ENCODE measurements at places on chromosomes 16 and 17.

- DNase-seq, result no peak
Observed at GRCh38 chr16:88514526-88515232, 55.5 kb upstream of the ZC3H18 start.

- DNase-seq, result peak; percentile 57
Observed at GRCh38 chr16:56932721-56933619, 1.0 kb downstream of the HERPUD1 start.

DNA sequence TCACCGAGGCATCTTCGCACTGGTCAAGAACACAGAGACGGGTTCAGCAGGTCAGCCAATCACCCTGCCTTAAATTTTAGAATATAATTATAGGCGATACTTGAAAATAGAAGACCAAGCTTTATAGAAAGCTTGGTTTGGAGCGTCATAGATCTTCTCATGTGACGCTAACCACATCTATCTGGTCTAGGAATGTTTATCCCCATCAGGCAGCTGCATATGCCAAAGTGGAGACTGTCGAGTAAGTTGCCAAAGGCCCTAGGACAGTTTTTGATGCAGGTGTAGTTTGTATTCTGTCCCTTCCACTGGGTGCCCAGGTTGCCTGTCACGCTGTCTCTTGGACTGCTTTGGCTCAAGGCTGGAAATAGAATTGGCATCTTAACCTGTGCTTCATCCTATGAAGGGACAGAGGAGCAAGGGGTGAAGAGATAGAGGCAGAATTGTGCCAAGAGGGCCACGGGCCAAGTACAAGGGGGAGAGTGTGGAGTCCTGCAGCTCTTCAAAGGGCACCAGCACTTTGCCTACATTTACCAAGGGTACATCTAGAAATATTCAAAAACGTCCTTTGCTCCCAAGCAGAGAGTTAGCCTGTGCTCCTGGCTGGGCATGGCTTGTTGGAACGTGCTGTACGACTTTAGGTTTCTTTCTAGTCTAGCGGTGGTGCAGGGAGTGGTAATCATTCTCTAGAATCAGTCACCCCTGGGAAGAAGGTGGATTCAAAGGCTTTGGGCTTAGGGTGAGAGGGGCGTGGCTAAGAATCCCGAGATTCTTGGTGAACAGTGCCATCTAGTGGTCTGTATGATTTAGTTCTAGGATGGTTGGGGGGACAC lies 5.3 kb upstream of the WIPI1 start:
- DNase-seq, result peak; percentile 89

DNA sequence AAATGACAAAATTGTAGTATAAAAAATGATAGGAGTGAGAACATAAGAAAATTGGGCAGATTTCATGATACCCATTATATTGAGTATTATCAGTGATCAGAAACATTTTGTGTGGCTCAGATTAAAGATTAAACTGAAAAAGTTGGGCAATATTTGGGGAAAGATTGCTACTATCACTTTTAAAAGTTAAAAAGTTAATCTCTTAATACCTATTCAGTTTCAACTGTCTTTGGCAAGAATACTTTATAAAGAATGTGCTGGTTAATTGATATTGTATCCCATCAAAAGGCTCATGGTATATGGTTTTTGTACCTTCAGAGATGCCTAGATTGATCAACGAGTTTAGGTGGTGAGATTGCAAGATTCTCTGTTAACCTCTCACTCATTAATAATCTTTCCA lies 55.8 kb downstream of the BPTF start:
- no peak for DNase-seq

DNA sequence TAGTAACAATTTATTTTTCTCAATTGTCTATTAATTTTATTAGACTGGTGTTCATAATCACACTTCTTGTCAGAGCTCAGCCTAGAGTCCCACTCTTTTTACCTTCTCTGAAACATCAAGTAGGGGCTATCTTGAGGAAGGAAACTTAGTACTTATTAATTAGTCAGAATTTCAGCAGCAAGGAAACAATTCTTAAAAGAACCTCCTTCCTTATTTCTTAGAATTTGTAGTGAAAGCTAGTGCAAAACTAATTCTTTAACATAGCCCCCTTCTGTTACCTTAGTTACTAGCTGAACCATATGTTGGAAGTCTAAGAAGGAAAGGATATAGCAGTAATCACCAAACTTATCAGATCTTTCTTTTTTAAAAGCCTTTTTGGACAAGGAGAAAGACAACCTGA lies 35.2 kb downstream of the MAP2K4 start:
- no peak for DNase-seq

DNA sequence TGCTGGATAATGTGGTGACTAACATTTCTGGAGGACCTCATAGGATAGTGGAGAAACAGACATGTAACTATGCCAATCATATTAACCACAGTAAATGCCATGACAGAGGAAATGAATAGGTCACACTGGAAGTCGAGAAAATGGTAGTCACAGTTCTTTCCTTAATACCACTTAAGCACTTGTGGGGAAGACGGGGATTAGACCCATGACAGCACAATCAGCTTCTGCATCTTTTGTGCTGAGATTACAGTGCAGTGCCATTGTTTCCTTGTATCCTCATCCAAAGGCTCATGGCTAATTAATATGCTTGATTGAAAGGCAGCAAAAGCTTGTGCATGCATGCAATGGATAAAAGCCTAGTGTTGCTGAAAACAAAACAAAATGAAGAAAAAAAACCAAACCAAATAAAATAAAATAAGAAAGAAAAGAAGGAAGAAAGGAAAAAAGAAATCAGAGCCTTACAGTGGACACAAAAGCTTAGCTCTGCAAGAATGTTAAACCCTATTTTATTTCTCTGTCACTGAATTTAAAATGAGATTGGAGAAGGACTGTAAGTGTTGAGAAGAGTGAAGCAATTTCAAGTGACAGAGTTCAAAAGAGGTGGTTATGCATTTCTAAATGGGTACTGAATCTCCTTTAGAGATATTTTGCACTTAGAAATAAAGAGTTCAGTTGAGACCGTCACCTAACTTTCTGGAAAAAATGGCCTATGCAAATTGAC lies 1011.9 kb downstream of the CDH8 start:
- DNase-seq, result peak; percentile 25

DNA sequence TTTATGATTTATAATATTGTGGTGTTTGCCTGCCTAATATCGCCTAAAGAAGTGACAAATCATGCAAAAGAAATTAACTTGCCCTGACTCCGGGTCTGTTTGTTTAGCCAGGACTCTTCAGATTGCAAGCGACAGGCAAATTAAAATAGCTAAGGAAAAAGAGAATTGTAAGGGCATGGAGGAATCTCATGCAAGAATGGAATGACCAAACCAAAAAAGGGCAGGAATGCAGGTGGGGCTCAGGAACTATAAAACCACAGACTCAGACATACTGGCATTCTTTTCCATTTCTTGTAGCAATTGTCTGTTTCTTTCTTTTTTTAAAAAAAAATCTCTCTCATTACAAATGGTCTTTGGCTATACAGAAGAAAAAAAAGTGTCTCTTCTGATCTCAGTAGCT lies 188.1 kb upstream of the XYLT1 start:
- no peak for DNase-seq

DNA sequence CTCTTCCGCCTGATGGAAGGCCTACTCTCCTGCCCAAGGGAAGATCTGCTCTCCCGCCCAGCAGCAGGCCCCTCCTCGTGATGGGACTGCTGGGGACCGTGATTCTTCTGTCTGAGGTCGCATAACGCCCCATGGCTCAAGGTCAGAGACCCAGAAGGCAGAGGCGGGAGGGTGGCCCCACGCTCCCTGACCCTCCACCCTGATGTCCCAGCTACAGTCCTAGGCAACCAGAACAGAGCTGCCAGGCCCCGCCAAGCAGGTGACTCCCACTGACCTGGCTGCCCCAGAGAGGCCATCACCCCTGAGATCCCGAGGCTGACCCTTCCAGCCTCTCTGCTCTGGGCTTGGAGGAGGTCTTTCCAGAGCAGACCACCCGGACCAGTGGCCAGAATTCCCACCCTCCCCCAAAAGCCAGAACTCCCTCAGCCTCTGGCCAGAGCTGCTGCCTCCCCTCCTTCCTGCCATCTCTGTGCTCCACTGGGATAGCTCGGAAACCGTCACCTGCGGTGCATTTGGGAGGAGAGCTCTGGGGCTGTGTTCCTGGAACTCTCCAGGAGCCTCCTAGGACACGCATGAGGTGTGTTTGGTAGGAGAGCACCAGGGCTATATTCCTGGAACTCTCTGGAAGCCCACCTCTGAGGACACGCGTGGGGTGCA lies 7.3 kb downstream of the ENPP7 start:
- DNase-seq, result no peak

- no peak for DNase-seq
Observed at GRCh38 chr17:2274414-2274813, 29.2 kb downstream of the SMG6 start.

DNA sequence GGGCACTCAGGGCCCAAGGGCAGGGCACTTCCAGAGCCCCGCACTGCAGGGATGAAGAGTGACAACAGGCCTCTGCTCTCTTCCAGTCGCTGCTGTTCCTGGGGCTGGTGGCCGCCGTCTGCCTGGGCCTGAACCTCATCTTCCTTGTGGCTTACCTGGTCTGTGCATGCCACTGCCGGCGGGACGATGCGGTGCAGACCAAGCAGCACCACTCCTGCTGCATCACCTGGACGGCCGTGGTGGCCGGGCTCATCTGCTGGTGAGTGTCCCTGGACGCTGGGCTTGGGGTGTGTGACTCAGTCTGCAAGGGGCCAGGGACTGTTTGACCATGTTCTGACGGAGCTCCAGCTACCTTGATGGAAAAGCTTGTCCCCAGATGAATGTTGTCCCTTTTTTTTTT lies 9.0 kb downstream of the TTYH2 start:
- no peak for DNase-seq

DNA sequence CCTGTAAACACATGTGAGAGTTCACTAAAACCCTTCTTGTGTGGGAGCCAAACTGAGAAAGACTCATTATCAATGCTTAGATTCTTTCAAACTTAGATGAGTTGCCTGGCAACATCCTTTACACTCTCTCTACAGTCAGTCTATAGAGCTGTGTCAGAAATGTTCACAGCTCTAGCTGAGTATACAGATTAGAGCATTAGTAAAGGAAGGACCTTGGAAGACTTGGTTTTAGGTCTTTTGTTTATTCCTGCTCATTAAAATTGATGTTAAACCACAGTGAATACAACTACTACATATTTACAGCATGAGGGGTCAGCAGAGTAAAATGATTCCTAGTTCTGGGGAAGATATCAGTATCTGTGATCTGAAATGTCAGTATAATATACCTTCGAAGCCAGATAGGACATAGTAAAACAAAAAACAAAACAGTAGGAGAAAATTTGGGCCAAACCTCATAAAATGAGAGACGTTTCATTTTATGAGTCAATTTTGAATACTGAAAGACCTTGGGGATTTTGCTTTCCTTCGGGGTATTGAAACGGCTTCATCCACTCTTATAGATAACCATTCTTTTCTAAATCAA lies 186.0 kb downstream of the TANC2 start:
- DNase-seq, result no peak

- no peak for DNase-seq
Observed at GRCh38 chr17:83106913-83107655, 27.7 kb downstream of the METRNL start.

DNA sequence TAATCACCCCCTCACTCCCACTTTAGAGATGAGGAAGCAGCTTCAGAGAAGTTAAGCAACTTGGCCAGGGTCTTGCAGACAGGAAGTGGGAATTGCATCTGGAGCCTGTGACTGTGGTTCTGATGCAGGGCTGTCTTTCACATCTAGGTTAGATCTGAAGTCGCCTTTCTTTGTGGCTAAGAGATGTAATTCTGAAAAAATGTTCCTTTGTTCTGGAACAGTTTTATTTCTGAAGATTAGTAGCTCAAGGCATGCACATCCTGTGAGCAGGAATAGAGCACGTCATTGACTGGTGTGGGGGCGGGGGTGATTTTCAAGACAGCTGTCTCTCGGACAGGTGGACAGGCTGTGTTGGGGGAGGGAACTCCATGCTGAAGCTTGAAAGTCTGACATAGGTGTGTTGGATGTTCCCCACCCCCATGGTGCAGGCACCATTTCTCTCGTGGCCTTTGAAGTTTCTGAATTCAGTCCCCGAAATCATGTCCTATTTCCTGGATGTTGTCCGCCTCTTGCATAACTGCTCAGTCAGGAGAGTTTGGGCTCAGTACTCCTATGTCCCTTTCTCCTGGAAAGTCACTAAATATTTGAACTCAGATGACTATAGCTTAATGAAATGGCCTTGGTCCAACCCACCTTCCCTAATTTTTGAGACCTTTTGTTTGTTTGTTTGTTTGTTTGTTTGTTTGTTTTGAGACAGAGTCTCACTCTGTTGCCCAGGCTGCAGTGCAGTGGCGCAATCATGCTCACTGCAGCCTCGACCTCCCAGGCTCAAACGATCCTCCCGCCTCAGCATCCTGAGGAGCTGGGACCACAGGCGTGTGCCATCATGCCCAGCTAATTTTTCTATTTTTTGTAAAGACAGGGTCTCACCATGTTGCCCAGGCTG lies 21.0 kb upstream of the HERPUD1 start:
- no peak for DNase-seq

GRCh38 chr17:75737133-75737962 lies 16.1 kb downstream of the ITGB4 start:
- DNase-seq, result no peak

DNA sequence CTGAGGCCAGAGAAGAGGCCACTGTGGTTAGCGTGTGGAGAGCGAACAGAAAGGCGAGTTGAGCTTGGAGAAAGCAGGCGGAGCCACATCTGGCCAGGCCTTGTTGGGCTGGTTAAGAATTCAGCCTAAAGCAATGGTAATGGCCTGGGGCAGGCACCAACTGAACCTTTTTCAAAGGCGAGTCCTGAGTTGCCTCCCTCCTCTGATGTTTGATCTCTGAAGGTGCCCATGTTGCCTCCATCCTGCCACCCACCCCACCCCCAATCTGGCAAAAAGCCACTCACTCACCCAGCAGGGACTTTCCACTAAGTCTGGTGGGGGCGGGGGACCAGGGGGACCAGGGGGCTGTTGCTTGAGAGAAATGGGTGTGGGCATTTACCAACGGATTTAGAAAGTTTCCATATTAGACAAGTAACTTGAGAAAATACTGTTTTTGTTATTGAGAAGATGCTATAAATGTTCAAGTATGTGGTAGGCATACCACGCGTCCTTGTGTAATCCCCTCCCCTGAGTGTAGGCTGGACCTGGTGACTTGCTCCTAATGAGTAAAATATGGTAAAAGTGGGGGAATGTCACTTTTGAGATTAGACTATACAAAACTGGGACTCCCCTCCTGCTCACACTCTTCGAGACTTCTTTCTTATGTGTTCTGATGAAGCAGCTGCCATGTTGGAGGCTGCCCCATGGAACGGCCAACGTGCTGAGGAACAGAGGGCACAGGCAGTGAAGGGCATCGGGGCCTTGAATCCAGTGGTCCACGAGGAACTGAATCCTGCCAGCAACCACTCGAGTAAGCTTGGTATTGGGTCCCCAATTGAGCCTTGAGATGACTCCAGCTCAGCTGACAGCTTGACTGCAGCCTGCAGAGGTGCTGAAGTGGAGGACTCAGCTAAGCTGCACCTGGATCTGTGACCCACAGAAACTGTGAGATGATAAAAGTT lies 29.9 kb upstream of the TNS4 start:
- no peak for DNase-seq

DNA sequence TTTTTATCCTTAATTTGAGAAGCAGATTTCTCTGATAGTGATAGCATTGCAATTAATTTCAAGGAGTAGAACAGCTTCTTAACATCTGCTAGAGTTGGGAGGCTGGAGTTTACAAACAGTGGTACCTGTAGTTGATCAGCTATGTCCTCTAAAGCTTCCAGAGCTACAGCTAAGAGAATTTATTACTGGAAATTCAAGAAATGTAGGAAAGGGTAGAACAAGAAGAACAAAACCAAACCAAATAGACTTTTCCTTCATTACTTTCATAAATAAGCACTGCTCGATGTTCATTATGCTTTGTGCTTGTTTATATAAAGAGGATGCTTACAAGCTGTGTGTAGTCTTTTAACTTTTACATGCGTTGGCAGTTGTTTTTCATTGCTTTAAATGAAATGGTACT lies 333.6 kb upstream of the TBX2 start:
- DNase-seq, result peak; percentile 38

Measured in NCI-H524 (cell line).